Stimulated activated CD4-positive, alpha-beta T cell treated with anti-CD3 and anti-CD28 coated beads, Interleukin-1b, Interleukin-23, amount 100 ng/mL, for 1 hour (primary cell): ENCODE measurements at places on chromosomes 16 and 17.

DNA sequence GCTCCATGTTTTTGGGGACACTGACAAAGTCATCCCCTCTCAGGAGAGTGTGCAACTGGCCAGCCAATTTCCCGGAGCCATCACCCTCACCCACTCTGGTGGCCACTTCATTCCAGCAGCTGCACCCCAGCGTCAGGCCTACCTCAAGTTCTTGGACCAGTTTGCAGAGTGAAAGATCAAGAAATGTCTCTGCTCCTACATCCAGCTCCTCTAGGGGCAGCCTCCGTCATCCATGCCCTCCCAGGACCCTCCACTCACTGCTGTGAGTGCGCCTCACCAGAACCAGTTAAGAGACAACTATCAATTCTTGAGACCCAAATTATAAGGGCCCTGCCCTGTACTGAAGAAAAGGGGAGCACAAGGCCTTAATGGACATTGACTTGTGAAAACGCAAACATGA, 1.1 kb downstream of the OVCA2 start:
- DNase-seq: no peak

DNA sequence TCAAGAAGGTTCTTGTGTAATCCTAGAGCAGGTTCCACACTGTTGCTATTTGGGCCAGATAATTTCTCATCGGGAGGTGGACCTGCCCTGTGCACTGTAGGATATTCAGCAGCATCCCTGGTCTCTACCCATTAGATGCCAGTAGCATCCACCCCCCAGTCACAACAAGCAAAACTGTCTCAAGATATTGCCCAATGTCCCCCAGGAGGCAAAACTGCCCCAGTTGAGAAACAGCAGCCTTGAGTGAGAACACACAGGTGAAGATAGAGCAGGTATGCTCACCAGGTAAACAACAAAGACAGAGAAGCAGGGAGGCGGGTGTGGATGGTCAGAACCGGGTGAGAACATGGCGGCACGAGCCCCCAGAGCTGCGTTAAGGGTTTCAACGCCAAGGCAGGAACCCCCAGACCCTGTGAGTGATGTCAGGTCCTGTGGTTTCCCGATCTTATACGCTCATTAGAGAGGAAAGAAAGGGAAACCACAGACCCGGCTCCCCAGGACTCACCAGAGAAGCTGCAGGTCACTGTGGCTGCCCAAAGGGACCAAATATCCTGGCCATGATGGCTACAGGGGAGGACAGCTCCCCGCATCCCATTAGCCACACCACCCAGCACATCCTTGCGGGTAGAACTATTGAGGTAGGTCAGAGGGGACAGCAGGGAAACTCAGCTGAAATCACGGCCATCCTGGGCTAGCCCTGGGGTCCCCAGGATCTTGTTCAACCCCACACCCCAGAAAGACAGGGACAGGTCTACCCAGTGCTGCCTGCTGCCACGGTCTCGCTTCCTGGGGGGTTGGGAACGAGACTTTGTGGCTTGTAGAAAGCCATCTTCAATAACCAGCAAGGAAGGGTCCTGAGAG, 21.2 kb downstream of the CDC42EP4 start:
- DNase-seq: no peak

DNA sequence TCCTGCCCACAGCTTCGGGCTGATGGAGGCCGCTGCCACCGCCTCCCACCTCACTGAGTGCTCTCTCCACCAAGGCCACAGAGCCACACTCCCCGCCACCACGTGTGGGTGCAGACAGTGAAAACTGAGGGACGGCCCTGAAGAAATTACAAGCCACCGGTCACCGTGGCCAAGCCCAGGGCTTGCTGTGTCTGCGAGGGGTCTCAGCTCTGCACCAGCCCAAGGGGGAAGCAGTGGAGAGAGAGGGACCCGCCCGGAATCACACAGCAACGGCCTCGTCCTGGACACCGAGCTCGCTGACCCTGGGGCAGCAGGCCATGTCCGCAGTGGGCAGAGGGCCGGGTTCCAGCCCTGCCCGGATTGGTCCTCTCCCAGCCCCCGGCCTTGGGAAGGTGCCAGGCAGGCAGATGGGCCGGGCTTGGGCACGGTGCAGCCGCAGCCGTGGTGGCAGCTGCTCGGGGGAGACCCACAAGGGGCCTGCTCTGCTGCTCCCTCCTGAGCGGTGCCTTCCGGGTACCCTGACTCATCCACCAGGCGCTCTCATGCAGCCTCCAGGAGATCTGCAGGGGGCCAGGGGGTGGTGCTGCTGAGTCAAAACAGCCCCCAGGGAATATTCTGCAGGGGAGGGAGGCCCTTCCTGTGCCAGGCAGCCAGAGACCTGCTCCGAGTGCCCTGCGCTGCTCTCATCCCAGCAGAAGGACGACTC, 52.0 kb downstream of the CBFA2T3 start:
- DNase-seq: no peak

GRCh38 chr16:28905800-28906372, 19.2 kb downstream of the RABEP2 start:
- DNase-seq: no peak

- DNase-seq: no peak
Observed at GRCh38 chr17:74262601-74263000, 11.4 kb upstream of the DNAI2 start.

DNA sequence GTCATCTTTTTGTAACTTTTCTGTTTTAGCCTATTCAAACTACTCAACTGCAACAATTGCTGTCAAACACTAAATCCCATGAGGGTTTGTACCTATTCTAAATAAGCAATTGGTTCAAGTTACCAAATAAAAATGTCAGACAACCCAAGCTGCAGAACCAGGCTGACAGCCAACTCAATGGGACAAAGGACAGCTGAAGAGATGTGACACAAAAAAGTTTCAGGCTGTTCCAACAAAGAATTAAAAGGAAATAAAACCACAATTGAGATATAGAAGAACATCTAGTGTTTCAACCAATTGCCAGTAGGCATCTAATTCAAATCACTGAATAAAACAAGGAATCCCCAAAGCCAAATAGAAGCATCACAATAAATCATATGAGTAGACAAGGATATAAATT, 49.3 kb downstream of the GRB7 start:
- DNase-seq: no peak

DNA sequence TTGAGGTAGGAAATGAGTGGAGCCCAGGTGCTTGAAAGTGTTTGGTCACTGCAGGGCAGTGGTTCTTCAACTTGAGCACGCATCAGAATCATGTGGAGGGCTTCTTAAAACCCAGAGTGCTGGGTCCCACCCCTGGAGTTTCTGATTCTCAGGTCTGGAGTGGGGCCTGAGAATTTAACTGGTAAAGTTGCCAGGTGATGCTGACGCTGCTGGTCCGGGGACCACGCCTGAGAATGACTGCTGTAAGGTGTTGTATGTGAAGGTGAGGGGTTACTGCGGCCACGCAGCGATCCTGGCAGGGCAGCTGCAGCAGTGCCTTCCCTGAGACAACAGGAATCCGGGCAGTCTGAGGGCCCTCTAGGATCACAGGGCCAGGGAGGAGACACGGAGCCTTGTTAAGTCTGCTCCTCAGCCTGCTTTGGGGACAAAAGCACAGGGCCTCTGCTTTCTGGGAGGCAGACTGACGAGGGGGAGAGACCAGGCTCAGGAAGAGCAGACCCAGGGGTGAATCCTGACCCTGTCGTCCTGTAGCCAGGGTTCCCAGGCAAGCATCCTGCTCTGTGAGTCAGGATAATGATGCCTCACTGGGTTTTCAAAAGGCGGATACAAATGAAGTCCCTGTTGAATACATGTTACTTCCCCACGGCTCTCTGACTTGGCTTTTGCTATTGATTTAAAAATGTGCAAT, 16.2 kb downstream of the CCDC42 start:
- DNase-seq: no peak
